ENCODE measurements at places on chromosomes 2 and 18.

- DNase-seq, result no peak
Observed at GRCh38 chr18:3458378-3458777, 8.4 kb downstream of the TGIF1 start.

- peak; percentile 46 for DNase-seq
Observed at GRCh38 chr2:101831351-101831865, 133.9 kb downstream of the MAP4K4 start.

DNA sequence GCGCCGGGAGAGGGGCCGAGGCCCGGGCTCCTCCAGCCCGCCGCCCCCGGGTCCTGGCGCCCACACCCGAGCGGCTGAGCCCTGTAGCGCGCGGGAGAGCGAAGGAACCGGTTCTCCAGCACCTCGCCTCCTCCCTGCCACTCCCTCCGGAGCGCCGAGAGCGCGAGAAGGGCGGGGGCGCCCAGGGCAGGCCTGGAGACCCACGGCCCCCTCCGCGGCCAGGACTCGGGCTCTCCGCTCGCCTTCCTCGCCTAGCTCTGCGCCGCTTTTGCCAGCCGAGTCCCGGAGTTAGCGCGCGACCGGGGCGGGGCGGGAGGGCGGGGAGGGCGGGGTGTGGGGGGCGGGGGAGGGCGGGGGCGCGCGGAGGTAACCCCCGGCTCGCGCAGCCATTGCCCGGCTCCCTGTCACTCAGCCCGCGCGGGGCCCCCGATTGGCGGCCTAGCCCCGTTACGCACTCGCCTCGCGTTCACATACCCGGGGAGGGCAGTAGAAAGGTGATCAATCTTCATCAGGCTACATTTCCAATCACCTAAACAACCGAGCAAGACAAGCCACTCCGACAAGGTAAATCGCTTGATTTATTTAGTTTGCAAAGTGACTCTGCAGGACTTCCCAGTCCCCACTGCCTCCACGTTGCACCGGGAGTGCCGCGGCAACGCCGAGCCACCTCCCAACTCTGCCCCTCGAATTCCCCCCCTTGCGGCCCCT, at the start of gene OTX1:
Gene OTX1 (plus strand): TSS at position 497 of the 708 bp plus-strand sequence. CDS start 2,161 bp downstream, outside the sequence.
- DNase-seq, result no peak

DNA sequence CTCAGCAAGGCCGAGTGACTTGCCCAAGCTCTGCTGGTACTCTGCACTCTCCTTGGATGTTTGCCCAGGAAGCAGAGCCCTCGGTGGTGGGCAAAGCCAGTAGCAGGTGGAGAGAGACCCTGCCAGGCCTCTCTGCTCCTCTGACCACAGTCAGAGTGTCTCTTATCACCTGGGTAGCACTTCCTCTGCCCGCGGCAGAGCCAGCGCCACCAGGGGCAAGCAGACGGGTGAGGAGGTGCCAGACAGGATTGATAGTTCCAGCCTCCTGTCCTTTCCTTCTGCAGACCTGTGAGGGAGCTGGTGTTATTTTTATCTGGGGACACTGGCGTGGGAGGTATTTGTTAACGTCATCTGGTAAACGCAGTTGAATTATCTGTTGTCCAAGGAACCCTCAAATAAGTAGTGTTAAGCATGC, 152.9 kb downstream of the SMAD7 start:
- no peak for DNase-seq

DNA sequence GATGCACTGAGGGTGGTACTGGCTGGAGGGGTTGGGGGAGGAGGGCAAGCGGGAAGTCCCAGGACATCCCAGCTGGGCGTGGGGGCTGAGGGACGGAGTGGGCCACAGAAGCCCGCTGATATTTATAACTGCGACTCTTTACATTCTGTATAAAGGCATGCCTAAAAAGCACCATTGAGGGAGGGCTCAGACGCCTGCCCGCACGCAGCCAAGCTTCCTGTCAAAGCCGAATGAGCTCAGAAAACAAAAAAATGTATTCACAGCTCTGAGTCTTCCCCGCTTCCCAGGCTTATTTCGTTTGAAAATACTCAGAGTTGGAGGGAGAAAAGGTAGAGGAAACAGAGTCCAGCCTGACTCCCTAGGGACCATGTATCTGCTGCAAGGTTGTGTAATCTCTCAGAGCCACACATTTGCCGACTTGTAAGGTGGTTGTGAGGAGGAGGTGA, 170.1 kb upstream of the HAAO start:
- DNase-seq, result no peak

DNA sequence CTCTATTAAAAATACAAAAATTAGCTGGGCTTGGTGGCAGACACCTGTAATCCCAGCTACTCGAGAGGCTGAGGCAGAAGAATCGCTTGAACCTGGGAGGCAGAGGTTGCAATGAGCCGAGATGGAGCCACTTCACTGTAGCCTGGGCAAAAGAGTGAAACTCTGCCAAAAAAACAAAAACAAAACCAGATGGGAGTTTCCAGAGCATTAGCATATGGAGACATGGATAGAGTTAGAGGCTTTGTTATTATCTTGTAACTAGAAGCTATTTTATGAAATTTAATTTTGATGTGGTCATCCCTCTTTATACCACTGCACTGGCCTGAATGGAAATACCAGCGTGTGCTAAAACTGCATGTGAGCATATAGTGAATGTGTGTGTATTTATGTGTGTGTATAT, 58.9 kb downstream of the TRAPPC8 start:
- DNase-seq, result no peak

GRCh38 chr2:106184394-106184793, 9.7 kb downstream of the UXS1 start:
- DNase-seq, result no peak

GRCh38 chr2:143241403-143242088, 112.3 kb downstream of the ARHGAP15 start:
- no peak for DNase-seq

GRCh38 chr2:65727816-65728215, 295.4 kb upstream of the SPRED2 start:
- DNase-seq, result no peak

- DNase-seq, result no peak
Observed at GRCh38 chr2:143582046-143582747, 453.0 kb downstream of the ARHGAP15 start.

GRCh38 chr2:121128741-121129659, 156.0 kb downstream of the TFCP2L1 start:
- DNase-seq, result no peak

- DNase-seq, result no peak
Observed at GRCh38 chr2:124959581-124959980, 934.5 kb downstream of the CNTNAP5 start.

DNA sequence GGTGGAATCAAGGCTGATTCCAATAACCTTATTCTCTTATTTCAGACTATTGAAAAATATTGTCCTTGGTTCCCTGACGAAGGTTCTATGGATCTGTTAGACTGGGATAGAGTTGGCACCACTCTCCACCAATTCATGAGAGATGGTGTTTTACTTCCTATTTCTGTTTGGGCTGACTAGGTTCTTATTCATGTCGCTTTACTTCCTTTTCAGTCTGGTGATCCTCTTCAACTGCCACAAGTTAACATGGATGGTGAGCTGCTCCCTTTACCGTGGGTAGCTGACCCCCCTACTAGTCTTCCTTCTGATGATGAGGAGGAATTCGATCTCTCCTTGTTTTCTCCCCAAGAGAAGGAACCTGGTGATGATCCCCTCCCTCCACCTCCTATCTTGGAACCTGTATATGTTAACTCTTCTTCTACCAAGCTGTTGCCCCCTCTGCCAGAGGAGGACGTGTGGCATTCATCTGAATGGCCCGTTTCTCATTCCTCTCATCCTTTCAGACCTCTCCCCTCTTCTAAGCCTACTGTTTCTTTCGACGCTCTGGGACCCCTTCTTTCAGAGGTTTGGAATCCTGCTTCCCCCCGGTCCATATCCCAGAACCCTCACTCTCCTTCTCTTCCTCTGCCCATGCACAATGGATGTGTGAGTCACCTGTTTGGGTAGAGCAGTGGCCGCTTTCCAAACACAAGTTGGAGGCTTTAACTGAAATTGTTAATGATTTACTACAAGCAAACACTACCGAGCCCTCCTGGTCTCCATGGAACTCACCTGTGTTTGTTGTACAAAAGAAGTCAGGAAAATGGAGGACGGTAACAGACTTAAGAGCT, 13.5 kb upstream of the CNOT11 start:
- DNase-seq, result no peak

GRCh38 chr2:225494100-225494459, 94.6 kb downstream of the NYAP2 start:
- DNase-seq, result no peak

DNA sequence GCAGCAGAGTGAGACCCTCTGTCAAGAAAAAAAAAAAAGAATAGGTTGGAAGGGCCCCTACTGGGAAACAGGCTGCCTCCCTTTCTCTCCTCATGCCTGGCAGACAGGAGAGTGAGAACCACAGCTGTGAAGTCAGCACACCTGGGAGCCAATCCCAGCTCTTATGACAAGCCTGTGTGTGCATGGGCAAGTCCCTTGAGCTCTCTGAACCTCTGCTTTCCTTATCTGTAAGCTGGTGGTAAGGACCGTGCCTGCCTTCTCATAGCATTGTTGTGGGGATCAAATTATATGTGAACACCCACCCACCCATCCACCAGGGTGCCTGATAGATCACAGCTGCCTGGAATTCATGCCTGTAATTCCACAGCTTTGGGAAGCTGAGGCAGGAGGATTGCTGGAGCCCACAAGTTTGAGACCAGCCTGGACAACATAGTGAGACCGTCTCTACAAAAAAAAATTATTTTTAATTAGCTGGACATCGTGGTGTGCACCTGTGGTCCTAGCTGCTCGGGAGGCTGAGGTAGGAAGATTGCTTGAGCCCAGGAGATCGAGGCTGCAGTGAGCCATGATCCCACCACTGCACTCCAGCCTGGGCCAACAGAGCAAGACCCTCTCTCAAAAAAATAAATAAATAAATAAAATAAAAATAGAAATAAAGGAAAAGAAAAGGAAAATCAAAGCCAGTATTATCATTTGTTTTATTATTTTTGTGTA, 66.9 kb upstream of the MCFD2 start:
- no peak for DNase-seq

DNA sequence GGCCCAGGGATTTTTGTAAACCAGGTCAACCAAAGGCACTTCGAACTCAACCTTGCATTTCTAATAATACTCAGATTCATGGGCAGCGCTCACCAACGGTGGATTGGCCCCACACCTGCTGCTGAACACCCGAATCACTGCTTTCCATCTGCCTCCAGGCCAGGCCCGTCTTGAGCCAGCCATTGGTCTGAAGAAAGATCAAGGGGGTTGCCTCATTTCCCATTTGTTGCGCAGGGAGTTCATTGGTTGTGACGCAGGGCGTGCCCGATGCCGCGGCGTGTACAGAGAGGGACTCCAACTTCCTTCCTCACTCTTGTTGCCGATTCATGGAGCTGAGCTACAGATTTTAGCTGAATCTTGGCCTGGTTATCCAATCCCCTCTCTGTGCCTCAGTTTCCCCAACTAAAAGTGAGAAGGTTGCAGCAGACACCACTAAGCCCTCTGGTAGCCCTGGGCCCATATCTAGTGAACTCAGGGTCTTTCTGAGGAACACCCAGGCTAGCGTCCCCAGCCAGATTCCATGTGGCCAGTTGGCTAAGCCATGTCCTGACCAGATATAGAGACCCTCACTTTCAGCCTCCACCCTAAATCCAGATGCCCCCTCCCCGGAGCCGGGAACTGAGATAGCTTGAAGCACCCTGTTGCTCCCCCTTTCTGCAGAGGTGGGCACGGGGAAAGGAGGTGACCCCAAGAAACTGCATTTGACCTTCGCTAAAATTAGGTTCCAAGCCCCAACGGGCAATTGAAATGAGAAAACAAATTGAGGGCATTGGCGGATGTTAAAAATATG, 60.9 kb upstream of the HPCAL1 start:
- DNase-seq, result no peak

GRCh38 chr2:168210895-168211570, 36.4 kb downstream of the STK39 start:
- DNase-seq, result no peak

DNA sequence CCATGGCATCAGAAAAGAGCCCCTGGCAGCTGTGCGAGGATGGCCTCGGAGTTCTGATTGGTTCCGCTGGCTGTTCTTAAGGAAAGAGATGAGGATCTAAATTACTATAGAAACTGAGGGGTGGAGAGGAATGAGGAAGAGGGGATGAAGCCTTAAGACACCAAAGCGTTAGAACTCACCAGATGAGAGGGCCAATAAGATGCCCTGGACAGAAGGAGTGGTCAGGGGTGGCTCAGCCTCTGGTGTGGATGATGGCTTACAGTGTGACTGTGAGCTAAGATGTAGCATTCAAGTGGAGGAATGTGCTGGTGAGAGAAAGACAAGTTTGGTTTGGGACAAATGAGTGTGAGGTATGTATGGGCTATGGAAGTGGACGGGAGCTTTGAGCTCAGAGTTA, 97.8 kb downstream of the ZFP36L2 start:
- no peak for DNase-seq

DNA sequence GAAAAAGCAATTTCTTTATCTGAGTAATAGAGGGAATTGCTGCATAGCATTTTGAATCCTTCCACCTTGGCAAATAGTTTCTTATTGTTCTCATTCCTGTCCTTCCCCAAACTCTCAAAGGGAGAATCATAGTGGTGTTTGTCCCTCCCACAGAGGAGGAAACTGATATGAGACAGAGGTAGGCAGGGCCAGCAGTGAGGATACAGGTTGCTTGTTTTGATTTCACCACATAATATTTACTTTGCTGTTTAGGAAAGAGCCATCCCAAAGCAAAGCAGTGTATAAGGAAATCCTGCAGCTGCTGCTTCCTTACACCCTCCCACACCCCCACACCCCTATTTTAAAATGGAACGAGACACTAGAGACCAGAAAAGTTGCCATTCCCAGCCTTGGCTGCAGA, 195.3 kb downstream of the SETBP1 start:
- DNase-seq, result no peak

DNA sequence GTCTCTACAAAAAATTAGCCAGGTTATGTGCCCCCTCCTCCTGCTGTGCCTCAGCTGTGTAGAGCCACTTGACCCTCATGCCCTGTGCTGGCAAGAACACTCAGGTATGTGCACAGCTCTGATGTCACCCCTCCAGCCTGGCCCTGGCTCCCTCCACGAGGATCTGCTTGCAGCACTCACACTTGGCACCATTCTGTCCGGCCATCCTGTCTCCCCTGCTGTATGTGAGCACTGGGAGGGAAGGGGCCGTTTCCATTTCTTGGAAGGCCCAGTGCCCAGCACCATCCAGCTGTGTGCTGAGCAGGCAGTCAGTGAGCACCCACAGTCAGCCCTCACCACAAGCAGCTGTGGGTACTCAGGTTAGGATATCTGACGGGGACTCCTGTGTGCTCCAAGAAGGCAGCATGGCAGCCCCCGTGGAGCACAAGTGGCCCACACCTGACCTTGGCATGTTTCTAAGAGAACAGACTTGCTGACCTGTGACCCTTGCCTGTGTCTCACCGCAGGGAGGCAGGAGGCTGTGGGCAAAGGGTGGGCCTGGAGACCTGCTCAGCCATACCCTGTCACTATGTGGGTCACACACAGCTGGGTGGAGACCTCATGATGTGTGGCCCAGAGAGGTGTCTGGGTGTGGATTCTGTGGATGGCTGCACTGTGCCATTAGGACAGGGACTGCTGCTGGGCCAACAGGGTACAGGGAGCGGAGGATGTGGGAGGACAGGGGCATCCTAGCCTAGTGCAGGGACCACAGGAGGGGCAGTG, 31.5 kb downstream of the USP34 start:
- DNase-seq, result no peak

DNA sequence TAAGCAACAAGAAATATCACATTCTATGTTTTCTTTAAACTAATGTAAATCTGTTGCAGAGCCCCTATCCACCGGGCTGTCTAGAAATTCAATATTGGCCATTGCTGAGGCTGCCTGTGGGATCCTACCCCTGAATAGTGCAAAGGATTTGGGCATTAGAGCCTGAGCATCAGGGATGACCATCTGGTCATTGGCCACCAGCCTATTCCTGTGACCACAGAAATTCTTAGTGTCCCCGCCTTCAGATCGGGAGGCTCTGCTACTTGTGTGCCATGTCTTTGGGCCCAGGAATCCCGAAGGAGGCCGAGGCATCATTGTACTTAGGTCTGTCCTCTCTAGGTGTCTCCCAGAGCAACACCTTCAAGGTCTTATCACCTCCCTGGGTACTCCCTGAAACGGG, 73.8 kb downstream of the HRH4 start:
- DNase-seq, result no peak
